Esophagus squamous epithelium (tissue), 5 donors: ENCODE measurements at places on chromosomes 7 and 10.

- no peak for DNase-seq
- no peaks in the 10 kb centered on the region for H3K36me3 ChIP-seq
- no peak overlapping the region for H3K27ac ChIP-seq
- H3K27me3 ChIP-seq = no peaks in the 10 kb centered on the region
- H3K4me3 ChIP-seq = no peak overlapping the region
These were observed 102.7 kb upstream of the FAM13C start for GRCh38 chr10:59465088-59465487.

DNA sequence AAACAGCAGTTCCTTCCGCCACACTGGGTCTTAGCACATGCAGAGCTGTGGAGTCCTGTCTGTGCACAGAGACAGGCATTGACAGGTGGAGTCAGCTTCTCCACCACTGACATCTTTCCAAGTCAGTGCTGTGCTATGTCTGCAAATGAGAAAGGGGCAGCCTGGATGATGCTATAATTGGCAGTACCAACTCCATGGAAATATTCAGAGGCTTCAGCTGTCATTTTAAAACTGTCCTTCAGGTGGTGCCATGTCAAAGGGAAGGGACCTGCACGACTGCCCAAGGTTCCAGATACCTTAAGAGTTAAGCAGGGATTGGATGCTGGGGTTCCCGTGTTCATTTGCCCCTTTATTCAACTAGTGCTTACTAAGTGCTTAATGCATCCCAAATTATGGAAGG lies 258.0 kb upstream of the PRKCQ start:
- DNase-seq = no peak
- H3K27me3 ChIP-seq = peaks cover 8% of the 10 kb centered on the region
- no peaks in the 10 kb centered on the region for H3K4me1 ChIP-seq
- no peaks in the 10 kb centered on the region for H3K36me3 ChIP-seq
- H3K27ac ChIP-seq = no peak overlapping the region

DNA sequence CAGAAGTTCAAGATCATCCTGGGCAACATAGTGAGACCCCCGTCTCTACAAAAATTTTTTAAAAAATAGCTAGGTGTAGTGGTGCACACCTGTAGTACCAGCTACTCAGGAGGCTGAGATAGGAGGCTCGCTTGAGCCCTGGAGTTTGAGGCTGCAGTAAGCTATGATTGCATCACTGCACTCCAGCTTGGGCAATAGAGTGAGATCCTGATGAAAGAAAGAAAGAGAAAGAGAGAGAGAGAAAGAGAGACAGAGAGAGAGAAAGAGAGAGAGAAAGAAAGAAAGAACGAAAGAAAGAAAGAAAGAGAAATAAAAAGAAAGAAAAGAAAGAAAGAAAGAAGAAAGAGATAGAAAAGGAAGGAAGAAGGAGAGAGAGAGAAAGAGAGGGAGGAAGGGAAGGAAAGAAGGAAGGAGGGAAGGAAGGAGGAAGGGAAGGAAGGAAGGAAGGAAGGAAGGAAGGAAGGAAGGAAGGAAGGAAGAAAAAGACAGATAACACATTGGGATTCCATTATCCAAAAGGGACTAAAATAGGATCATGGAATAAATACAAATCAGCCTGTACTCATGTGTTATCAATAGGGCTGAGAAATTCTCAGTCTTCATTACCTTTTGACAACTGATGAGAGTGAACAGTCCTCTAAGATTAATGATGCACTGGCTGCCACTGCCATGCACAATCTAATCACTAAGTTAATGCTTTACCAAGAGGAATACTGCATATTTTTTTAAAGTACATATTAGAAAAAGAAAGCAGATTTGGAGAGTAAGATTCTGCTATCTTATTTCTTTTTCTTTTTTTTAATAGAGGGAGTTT lies 35.4 kb upstream of the WAC start:
- no peak overlapping the region for H3K27ac ChIP-seq
- H3K4me3 ChIP-seq = no peak overlapping the region
- no peaks in the 10 kb centered on the region for H3K27me3 ChIP-seq
- no peak for DNase-seq

GRCh38 chr7:136956232-136956631 lies 87.8 kb downstream of the CHRM2 start:
- no peaks in the 10 kb centered on the region for H3K4me1 ChIP-seq
- H3K27me3 ChIP-seq = no peaks in the 10 kb centered on the region
- no peak for DNase-seq
- no peaks in the 10 kb centered on the region for H3K36me3 ChIP-seq

- H3K27me3 ChIP-seq = no peaks in the 10 kb centered on the region
- no peak overlapping the region for H3K27ac ChIP-seq
- H3K4me1 ChIP-seq = no peaks in the 10 kb centered on the region
- peaks cover 95% of the 10 kb centered on the region for H3K36me3 ChIP-seq
These were observed 13.5 kb downstream of the ZC3HC1 start for GRCh38 chr7:130037703-130038102.

DNA sequence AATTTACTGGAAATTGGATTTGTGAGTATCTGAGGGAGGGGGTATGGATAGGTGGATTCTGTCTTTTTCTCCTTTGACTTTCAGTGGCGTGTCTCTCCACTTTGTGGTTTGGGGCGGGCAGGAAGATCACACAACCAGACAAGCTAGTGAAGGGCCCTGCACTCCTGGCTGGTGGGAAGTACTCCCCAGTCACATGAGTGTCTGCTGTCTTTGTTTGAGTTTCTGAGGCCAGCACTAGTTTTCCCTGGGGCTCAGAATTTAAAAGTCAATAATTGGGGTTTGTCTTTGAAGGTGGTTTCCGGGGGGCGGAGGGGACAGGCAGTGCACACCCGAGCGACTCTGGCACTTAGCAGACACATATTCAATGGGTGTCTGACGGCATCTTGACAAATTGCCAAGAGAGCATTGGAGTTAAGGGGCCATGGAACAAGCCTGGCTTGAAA lies 120.1 kb downstream of the WDFY4 start:
- no peaks in the 10 kb centered on the region for H3K27me3 ChIP-seq
- H3K4me1 ChIP-seq = peaks cover 5% of the 10 kb centered on the region
- no peak for DNase-seq
- H3K4me3 ChIP-seq = no peak overlapping the region

DNA sequence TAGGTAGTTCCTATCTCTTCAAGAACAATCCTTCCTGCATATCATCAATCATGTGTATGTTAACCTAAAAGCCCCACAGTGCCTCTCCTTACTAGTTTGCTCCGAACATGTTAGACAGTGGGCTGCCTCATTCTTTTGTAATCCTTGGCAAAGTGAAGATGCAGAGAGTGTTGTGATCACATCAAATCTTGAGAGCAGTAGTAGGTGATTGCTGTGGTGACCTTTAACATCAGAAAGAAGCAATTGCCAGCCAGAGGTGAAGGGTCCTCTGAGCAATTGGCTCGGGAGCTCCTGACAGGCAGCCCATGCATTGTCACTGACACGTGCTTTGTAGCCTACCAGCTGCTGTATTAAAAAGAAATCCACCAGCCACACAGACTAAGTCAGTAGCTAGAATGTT lies 19.6 kb upstream of the GSTK1 start:
- no peak overlapping the region for H3K4me3 ChIP-seq
- no peaks in the 10 kb centered on the region for H3K36me3 ChIP-seq
- peaks cover 2% of the 10 kb centered on the region for H3K4me1 ChIP-seq
- no peak overlapping the region for H3K27ac ChIP-seq

DNA sequence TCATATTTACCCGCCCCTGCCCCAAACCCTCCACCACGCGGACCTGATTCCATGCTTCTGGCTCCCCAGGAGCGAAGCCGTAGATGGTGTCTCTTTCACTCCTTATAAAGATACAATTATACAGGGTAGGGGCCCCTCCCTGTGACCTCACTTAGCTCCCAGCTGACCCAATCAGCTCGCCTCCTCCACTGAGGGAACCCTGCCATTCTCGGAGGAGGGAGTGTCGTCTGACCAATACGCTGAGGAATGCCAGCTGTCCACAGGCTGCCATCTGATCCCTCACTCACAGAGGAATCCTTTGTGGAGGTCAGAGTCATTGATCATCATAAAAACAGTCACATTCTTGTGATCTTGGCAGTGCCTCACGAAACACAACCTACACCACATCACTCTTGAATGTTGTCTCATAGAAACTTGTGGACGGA lies 67.5 kb upstream of the INSIG1 start:
- H3K27me3 ChIP-seq = no peaks in the 10 kb centered on the region
- H3K27ac ChIP-seq = no peak overlapping the region
- no peaks in the 10 kb centered on the region for H3K4me1 ChIP-seq
- H3K4me3 ChIP-seq = no peak overlapping the region
- H3K36me3 ChIP-seq = no peaks in the 10 kb centered on the region

DNA sequence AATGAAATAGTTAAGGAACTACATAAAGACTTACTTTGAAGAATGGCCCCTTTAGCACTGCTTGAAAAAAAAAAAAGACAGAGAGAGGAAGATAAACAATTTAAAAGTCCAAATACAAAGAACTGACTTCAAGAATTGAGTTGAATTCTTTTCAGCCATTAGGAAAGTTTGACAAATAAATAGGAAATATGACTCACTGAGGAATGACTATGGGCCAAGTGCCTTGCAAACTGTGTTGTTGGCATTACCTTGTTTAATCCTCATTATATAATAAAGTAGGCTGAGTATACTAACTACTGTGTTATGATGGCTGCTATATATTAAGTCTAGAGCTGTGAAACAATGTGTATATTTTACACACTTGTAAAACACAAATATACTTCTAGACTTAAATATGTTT lies 151.1 kb downstream of the ELMO1 start:
- no peak for DNase-seq
- no peaks in the 10 kb centered on the region for H3K4me1 ChIP-seq
- H3K4me3 ChIP-seq = no peak overlapping the region
- H3K27ac ChIP-seq = no peak overlapping the region
- H3K36me3 ChIP-seq = no peaks in the 10 kb centered on the region
- H3K27me3 ChIP-seq = no peaks in the 10 kb centered on the region

DNA sequence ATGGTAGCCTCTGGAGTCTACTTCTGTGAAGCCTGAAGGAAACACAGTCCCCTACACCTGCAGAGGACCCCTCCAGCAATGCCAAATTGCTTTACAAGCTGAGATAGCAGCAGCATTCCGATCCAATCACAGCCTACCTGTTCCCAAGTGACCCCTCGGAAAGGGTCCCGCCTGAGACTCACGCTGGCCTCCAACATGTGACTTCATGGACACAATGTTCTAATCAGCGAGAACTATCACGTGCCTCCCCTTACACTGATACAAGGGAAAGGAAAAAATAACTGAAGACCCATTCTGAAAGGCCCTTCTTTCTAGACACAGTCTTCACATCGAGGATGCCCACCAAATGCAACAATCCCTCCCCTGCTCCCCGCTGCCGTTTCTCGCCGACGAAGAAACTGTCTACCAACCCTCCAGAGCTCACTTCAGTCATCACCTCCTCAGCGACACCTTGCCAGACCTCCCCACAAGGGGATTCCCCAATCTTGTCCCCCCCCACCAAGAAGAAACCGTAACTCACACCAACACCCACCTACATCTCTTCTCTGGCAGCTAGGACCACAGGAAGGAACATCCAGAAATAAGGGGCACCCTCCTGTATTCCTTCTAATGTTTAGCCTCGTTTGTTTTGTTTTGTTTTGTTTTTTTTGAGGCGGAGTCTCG lies 1.8 kb downstream of the SNX8 start:
- no peaks in the 10 kb centered on the region for H3K27me3 ChIP-seq
- H3K4me3 ChIP-seq = no peak overlapping the region
- peaks cover 7% of the 10 kb centered on the region for H3K4me1 ChIP-seq
- DNase-seq = no peak
- H3K27ac ChIP-seq = no peak overlapping the region

GRCh38 chr7:73443548-73444255 lies 10.1 kb downstream of the FZD9 start:
- H3K4me3 ChIP-seq = no peak overlapping the region
- H3K27me3 ChIP-seq = no peaks in the 10 kb centered on the region
- no peak for DNase-seq
- no peaks in the 10 kb centered on the region for H3K4me1 ChIP-seq
- H3K27ac ChIP-seq = no peak overlapping the region

DNA sequence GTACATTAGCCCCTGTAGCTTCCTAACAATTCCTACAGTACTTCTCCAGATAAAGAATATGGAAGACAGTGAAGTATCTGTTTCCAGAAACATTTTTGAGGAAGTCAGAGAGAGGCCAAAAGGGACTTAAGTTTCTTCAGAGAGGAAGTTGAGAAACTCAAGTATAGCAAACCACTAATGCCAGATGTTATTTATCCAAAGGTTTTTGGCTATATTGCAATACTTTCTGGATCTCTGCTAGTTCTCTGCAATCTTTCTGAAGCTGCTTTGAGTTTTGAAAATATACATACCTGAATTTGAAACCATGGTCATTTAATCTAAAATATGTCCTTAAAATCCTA lies 64.7 kb downstream of the BICC1 start:
- DNase-seq = no peak
- no peaks in the 10 kb centered on the region for H3K4me1 ChIP-seq
- no peak overlapping the region for H3K27ac ChIP-seq
- no peak overlapping the region for H3K4me3 ChIP-seq

- H3K36me3 ChIP-seq = no peaks in the 10 kb centered on the region
- H3K4me1 ChIP-seq = peaks cover 6% of the 10 kb centered on the region
- no peaks in the 10 kb centered on the region for H3K27me3 ChIP-seq
- no peak overlapping the region for H3K4me3 ChIP-seq
- peak overlapping the region; percentile 84 for H3K27ac ChIP-seq
These were observed 231.3 kb downstream of the LRMDA start for GRCh38 chr10:75662715-75663114.

DNA sequence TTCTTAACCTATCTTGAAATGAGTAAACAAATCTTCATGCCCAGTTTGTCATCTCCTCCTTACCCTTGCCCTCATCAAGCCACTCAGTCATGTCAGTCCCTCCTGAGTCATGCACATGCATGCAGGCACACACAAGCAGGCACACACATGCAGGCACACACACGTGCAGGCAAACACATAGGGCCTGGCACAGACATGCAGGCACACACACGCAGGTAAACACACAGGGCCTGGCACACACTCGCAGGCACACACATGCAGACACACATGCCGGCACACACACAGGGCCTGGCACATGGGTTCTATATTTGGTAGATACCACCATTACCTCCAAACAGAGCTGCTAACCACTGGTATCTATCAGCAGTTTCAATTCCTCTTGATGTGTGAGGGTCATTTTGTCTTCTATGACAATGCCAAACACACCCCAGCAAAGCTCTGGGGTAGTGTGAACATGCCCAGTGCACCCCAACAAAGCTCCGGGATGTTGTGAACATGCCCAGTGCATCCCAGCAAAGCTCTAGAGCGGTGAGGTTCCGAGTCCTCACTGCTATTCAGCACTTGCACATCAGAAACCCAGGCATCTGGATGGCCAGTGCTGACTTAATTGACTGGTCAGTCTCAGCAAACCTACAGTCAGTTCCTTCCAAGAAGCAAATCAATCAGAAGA lies 563.8 kb downstream of the PTPRN2 start:
- no peak overlapping the region for H3K4me3 ChIP-seq
- H3K27me3 ChIP-seq = no peaks in the 10 kb centered on the region
- H3K36me3 ChIP-seq = no peaks in the 10 kb centered on the region
- H3K27ac ChIP-seq = no peak overlapping the region
- DNase-seq = no peak

GRCh38 chr7:83643012-83643411 lies 5.9 kb downstream of the SEMA3E start:
- no peaks in the 10 kb centered on the region for H3K27me3 ChIP-seq
- DNase-seq = no peak
- no peak overlapping the region for H3K27ac ChIP-seq
- no peak overlapping the region for H3K4me3 ChIP-seq
- H3K4me1 ChIP-seq = no peaks in the 10 kb centered on the region

- no peak overlapping the region for H3K27ac ChIP-seq
- no peaks in the 10 kb centered on the region for H3K4me1 ChIP-seq
- no peak for DNase-seq
- H3K4me3 ChIP-seq = no peak overlapping the region
These were observed 240.6 kb downstream of the DGKI start for GRCh38 chr7:137606061-137606674.
